Activated CD4-positive, alpha-beta T cell treated with anti-CD3 and anti-CD28 coated beads, Interleukin-2, Interleukin-4, amounts not matched to agents 100 ng/mL and 50 ng/mL, durations not matched to agents 16 hours and 8 hours (primary cell): ENCODE measurements at places on chromosomes 4 and X.

DNA sequence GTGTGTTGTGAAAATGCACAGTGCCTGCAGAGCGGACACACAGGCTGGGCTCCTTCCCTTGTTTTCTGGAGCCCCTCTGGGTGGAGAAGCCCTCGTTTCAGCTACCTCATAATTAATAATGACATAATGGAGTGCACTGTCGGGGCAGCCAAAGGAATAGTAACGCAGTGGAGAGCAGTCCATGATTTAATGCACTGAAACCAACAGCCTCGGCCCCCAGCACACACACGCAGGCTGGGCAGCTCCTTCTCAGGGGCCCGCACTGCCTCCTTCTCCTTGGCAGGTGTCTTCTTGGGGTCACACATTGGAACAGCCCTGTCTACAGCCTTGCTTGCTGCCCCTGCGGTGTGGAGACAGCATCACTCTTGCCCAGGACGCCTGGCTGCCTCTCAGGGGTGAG, 89.2 kb downstream of the DCTD start:
- DNase-seq, result no peak

GRCh38 chrX:42385730-42386129, 392.2 kb downstream of the PPP1R2C start:
- DNase-seq, result no peak

GRCh38 chr4:5839751-5840674, 52.9 kb downstream of the CRMP1 start:
- DNase-seq, result no peak

DNA sequence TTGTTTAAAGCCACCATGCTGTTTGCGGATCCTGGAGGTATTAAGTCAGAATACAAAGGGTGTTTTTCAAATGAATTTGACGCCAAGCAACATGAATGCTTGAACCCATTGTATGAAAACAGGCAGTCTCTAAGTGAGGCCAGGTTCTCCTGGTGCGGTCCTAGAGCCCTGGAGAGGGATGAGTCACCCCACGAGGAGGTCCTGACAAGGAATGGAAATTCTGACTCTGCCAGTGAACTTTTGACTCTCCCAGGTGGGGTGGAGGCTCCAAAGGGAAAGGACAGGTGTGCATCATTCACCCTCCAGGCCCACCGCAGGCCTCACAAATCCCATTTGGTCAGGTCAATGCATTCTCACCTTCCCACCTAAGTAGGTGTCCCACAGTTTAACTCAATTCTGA, 1.5 kb downstream of the TRIM2 start:
- peak; percentile 10 for DNase-seq

DNA sequence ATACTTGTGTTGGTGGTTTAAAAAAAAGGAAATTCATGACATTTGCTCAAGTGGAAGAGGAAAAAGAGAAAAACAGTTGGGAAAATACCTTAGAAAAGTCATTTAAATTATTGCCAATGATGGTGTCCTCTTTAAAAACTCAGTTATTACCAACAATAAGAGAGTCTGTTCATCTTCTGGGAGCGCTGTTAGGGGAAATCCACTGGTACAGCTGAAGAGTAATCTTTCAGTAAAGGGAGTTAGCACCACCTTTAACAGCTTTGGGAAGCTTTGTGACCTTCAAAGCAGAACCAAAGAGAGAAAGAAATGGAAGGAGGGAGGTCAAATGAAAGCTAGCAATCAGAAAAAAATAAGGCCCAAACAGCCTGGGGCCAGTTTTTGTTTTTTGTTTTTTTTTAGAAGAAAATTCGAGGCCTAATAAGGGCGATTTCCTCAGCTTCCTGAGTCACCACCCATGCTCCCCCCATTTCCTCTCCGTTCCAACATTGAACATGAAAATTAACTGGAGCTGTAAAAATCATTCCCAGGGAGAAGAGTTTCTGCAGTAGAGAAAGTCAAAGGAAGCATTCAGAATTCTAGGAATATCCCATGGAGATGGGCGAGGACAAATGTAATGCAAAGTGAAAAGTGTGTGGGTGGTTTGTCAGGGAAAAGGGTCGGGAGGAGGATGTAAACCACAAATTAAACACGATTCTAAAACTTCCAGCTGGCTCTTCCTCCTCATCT, 115.1 kb downstream of the SH3KBP1 start:
- no peak for DNase-seq

DNA sequence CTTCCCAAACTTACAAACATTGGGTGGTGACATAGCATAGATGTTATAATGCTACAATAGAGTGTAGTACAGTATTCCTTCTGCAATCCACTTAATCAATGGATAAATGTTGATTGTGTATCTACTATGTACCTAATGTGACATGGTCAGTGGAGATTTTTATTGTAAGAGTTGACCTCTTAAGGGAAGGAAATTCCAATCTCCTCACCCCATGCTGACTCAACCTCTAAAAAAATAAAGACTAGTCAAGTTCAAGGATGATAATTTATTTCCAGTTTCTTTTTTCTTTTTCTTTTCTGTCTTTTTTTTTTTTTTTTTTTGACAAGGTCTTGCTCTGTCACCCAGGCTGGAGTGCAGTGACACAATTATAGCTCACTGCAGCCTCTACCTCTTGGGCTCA, 206.5 kb upstream of the STS start:
- DNase-seq, result no peak

- no peak for DNase-seq
Observed at GRCh38 chr4:159390648-159391047, 287.8 kb downstream of the RAPGEF2 start.

DNA sequence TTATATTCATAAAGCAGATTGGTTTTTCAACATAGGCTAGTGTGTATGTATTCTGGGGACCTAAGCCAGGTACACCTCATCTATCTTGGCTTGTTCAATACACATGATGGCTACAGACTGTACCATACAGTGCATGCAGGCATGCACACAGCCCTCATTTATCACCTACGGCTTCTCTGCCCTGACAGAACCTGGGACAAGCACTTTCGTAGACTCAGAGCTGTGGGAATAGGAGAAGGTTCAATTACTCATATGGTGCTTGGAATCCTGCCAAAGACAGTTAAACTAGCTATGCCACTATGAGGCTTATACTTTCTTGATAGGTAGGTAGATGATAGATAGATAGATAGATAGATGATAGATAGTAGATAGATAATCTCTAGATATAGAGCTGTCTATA, 457.2 kb downstream of the GALNTL6 start:
- DNase-seq, result no peak

DNA sequence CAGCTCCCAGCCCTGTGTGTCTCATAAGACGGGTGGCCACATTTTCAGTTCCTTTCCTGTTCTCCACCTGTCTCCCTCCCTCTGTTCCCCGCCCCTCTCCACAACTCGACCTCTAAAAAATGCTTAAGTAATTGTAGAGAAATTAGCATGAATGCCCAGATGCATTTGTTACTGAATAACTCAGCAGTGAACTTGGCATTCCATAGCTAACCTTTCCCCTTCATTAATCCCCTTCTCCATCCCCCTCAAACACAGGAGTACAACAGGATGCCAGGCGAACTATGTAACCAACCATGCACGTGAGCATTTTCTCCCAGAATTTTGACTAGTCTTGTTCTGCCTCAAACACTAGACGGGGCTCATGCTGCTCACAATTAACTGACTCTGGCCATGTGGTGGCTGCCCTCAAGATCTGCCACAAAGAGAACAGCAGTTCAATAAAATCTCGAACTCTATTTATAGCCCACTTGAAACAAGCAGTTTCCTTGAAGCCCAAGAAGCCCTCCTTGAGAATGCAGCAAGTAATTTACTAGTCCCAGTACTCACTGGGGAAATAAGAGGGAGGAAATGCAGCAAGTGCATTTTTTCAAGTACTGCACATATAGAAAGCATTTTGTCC, 351.2 kb downstream of the ARHGAP24 start:
- no peak for DNase-seq

DNA sequence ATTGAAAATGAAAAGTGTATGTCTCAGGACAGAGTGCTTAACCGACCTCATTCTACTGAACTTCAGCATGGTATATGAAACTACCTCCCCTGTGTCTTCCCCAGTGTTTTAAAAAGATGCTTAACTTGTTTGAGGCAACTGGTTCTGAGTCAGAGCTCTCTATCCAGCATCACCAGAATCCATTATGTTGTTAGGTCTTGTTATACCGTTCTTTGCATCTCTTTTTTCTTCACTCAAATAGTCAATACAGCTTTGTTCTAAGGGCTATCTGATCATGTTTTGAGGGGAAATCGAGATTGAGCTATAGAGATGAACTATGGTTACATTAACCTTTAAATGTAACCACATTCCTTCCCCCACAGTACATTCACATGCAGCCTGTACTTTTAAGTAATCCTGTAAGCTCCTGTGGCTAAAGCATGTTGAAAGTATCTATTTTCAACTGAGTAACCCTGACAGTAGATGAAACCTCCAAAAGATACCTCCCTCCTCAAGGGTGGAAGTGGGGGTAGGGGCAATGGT, 514.4 kb downstream of the RPA4 start:
- peak; percentile 63 for DNase-seq

- DNase-seq, result no peak
Observed at GRCh38 chrX:155054255-155054654, 16.7 kb downstream of the CMC4 start.

GRCh38 chrX:24235084-24235710, 78.7 kb downstream of the SUPT20HL2 start:
- no peak for DNase-seq

DNA sequence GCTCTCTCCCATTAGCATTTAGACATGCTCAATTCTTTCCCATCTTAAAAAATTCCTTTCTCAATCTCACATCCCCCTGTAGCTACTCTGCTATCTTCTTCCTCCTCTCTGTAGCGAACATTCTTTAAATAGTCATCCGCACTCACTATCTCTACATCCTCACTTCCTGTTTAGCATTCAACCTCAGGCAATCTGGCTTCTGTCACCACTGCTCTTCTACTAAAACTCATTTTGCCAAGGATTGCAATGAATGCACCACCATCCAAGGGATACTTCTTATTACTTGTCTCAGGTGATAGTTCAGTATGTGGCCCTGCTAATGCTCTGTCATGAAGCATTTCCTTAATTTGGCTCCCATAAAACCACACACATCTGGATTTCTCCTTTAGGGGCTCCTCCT, 10.9 kb upstream of the TET2 start:
- no peak for DNase-seq

- DNase-seq, result no peak
Observed at GRCh38 chr4:168614281-168615057, 117.6 kb downstream of the PALLD start.

GRCh38 chrX:121671649-121672048, 624.2 kb downstream of the GLUD2 start:
- no peak for DNase-seq

- DNase-seq, result no peak
Observed at GRCh38 chrX:119427024-119427794, 28.1 kb downstream of the SLC25A43 start.

- DNase-seq, result no peak
Observed at GRCh38 chr4:6556263-6556662, 18.7 kb upstream of the MAN2B2 start.

- peak; percentile 29 for DNase-seq
Observed at GRCh38 chr4:154807042-154807630, 26.1 kb downstream of the RBM46 start.

GRCh38 chrX:29872831-29873230, 342.5 kb upstream of the MAGEB2 start:
- DNase-seq, result no peak

GRCh38 chr4:139786494-139787354, 121.1 kb downstream of the MGST2 start:
- no peak for DNase-seq

DNA sequence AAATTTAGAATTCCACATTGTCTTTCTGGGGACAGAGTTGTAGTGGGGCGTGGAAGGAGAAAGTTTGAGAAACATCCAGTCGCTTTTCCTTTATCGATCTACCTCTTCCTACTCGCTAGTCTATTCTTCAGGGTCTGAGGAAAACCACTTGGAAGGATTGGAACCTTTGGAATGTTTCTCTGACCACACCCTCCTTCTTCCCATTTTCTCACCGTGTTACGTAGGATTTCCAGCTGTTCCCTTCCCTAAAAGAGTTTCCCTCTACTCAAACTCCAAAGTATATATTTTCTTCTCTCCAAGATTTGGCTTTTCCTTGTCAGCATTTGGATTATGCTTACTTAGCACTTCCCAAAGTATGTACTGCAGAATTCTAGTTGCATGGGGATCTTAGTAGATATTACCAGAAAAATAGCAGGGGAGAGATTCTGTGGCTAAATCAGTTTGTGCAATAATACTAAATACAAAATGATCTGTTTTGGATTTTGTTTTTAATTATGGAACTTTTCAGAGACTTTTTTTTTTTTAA, 4.9 kb downstream of the ENPEP start:
- no peak for DNase-seq

- DNase-seq, result peak; percentile 62
Observed at GRCh38 chr4:107736924-107737448, 17.0 kb upstream of the PAPSS1 start.

DNA sequence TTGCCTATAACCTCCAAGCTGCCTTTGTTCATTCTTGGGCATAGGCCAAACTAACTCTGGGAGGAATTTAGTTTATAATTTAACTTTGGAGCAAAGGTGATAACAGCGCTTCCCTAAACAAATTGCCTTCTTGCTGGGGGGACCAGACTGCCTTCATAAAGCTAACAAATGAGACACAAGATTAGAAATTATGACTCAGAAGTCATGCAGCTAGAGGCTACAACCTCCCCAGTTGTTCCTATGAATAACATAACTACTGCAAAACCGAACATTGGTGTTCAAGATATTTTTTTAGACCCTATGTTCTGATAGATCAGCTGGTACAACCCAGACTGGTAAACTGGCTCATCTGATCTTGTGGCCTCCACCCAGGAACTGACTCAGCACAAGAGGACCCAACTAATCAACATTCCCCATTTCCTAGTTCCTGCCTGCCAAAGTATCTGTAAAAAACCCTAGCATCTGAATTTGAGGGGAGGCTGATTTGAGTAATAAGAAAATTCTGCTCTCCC, 22.0 kb upstream of the TMPRSS11B start:
- no peak for DNase-seq

DNA sequence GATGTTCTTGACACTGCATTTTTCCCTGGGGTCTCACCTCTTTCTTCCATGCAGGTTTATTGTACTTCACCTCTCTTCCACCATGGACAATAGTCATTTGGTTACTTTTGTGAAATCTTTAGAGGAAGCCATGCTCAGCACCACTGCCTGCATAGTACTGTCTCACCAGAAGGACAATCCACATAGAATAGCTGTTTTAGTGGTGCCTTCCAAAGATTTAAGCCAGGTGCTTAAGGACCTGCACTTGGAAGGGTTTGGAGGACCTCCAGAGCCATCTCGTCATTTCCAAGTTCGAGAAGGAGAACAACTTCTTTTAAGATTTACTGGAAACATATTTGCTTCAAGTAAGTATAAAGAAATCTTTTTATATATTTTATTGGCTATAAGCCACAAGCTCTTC, 26.7 kb downstream of the DTHD1 start:
- DNase-seq, result no peak
